ENCODE measurements at places on chromosomes 12 and 14.

DNA sequence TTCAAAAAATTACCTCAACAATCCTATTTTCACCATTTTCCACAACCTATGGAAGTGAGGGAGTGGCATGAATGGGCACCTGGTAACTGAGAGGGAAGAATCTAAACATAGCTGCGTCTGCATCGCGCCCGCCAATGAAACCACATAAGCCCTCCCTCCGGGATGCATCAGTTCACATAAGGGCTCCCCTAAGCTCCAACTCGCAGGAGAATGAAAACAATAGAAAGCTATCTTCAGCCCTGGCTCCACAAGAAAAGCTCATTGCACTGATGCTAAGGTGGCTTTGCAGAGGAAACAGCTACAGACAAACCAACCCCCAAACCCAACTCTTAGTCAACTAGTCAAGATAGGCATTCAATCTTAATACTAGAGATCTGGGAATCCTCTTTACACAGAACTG, 173.3 kb downstream of the FOXN3 start:
- no peak for DNase-seq

GRCh38 chr12:67921286-67921685, 68.0 kb upstream of the IFNG-AS1 start:
- no peak for DNase-seq

DNA sequence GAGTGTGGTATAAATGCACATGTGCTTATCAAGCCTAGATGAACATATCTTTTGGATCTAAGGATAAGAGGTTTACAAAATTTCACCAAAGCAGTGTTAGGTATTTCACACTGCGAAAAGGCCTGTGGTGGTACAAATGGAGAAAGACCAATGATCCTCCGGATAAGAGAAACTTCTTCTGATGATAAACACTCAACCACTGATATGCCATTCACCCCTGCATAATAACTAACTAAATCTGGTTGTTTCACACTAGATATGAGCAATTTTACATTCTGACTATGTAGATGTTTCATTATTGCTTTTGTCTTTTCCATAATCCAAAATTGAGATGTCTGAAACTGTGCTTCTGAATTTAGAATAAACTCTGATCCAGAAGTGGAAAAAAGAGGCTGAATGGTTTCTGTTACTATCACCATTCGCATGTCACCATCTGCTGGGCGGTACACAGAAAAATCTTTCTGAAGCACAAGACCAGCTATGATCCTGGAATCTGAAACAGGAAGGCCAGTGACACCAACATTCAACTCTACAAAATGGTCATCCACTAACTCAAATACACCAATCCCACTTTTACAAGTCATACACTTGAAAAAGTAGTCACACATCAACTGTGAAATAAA, 1.3 kb downstream of the BBS10 start:
- peak; percentile 9 for DNase-seq

GRCh38 chr14:52834440-52834842, 43.0 kb upstream of the GNPNAT1 start:
- DNase-seq: no peak

DNA sequence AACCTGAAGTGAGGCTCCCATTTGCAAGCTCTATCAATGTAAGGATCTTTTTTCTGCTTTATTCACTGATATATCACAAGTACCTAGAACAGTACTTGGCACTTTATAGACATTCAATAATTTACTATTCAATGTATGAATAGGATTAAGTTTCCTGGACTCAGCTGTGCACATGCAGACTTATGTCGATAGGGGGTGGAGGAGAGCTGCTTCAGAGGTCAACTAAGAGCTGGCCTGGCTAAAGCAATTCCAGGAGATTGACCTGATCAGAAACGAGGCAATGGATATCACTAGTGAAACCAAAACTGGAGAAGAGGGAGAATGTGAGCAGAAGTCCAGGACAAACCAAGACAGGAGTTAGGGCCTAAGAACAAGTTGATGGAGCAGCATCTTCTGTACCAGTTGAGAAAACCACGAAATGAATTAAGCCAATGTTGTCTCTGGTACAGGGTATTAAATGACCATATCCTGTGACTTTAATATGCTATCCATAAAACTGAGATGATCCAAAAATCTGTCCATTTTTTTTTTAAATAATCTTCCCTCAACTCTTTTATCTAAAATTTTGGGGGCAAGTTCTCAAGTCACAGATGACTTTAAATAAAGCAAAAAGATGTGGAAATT, 169.2 kb downstream of the PIK3C2G start:
- DNase-seq: no peak

DNA sequence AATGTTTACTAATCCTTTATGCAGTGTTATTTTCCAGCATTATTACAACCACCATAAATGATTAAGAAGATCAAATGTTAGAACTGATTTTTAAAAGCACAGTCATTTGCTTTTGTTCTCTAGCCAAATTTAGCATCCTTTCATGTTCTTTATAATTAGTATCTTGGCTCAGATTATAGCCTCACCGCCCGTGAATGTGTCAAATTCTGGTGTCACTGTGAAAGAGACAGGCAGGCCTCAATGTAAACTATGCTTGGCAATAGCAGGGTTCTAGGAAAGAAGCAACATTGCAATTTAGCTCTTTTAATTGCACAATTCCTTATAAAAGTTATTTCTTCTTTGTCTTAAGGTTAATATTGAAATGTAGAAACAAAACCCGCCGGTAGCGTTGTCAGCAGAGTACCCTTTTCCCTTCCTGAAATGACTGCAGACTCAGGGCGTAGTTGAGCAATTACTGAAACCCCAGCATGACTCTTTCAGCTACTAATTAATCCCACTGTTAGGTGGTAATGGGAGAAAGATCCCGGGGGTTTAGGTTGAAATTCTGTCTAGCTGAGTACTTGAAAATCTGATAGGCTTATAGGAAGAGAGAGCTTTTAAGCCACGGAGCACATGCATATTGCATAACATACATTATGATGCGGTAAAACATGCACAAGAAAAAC, 1600.5 kb upstream of the SEL1L start:
- DNase-seq: no peak

GRCh38 chr12:106115440-106115839, 23.3 kb downstream of the NUAK1 start:
- peak; percentile 22 for DNase-seq

- DNase-seq: no peak
Measured at GRCh38 chr12:6768990-6769389, 2.8 kb downstream of the PTMS start.

- no peak for DNase-seq
Measured at GRCh38 chr12:77924703-77925102, 94.0 kb downstream of the NAV3 start.

DNA sequence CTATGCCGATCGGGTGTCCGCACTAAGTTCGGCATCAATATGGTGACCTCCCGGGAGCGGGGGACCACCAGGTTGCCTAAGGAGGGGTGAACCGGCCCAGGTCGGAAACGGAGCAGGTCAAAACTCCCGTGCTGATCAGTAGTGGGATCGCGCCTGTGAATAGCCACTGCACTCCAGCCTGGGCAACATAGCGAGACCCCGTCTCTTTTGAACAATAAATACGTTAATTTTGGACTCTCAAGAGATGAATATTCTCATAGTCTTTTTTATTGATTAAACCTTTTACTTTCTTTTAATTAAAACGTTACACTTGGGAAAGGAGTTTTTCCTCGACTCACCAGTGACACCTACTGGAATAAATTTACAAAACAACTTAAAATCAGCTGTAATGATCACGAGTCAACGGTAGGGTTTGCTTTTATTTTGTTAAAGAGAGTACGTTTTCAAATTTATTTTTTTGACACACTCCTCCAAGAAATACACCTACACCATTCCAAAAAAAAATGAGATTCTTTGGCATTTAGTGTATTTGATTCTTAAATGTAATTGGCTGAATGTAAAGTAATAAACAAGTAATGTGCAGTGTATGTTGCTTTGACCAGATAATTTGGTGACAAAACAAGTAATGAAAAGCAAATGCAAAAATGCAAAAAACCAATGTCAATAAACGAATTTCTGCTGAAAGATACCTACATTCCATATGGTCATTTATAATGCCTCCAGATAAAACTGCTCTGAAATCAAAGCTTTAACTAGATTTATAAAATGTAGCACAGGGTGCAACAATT, 687 bp upstream of the RPS29 start:
- DNase-seq: no peak

DNA sequence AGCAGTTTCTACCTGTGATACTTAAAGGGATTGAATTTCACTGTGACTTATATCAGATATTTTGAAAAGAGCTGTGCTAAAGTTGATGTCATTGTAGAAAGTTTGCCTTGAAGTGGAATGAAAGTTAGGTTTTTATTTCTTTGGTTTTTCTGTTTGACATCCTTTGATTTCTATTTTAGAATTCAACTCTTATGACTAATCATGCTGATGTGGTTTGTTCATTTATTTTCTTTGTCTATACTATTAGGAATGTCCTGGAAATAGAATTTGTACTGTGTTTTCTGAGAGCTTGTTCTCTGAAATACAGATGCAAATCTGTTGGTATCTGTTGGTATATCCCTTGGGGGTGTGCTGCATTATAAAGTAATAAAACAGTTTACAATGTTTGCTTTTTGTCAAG, 3.3 kb downstream of the CNOT2 start:
- DNase-seq: no peak

DNA sequence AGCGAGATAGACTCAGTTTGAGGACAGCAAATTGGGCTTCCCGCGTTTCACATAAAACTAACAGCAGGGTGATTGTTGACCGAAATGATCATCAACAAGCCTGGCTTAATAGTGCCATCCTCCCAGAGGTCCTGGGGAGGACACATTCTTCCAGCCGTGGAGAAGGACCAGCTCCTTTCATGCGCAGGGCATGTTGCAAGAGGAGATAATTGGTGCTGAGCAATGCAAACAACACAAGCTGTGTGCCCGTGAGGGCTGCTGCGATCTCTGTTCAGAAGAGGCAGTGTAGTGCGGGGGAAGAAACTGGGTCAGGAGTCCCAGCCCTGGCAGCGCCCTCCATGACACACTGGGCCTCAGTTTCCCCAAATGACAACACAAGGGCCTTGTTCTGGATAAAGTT, 54.3 kb downstream of the CCDC85C start:
- no peak for DNase-seq

DNA sequence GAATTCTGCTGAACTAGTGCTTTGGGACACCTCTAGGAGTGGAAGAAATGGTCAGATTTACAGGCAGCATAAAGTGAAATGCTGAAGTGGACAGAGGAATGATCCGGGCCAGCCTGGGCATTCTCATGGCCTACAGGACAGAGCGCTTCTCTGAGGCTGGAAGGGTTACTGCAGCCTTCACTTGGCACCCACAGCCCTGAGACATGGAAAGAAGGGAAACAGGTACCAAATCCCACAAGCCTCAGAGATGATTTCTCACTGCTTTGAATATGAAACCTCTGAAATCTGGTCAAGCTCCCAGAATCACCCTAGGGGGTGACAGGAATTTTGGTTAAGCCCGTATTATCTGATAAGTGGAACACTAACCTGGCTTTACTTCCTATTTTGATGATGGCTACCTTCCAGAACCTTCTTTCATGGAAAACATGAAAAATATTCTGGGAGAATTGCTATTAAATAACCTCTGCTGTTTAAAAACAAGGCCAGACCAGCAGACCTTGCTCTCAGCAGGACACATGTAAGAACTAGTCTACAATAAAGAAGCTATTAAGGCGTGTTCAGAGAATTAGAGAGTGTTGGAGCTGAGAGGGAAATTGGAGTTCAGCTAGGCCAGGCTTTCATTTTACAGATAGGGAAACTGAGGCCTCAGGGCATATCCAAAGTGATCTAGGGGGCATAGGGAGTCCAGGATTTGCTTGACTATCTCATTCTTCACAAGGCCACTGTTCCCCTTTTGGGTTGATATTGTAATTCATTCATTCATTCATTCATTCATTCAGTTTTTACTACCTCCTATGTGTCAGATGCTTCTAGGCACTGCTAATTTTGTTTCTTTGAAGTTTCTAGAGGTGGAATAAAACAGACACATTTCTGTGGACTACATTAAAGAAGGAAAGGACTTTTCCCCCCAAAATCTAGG, 281.5 kb downstream of the ZFP36L1 start:
- DNase-seq: no peak

- DNase-seq: no peak
Measured at GRCh38 chr12:71250166-71250565, 92.4 kb upstream of the TSPAN8 start.

DNA sequence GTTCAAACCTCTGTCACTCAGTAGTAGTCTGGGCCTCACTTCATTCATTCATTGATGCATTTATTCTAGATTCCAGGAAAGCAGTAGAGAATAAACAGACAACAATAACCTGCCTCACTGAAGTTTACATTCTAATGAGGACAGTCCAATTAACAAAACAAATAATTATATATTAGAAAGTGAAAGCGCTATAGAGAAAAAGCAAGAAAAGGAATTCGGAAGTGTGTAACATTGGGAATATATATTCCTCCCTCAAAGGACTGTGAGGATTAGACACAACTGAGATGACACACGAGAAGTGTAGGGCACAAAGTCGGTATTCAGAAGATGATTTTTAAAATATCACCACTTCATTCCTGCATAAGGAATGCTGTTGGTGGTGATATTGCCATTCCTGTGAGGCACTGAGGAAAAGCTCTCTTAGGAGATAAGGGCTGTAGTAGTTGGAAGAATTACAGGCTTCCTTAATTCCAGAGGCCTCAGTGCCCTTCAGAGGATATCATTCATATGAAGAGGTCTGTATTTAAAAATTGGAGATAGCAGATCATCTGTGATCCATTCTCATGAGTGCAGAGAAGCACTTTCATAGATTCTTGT, 3.9 kb upstream of the DUSP6 start:
- no peak for DNase-seq

- no peak for DNase-seq
Measured at GRCh38 chr14:93675651-93676050, 112.6 kb downstream of the PRIMA1 start.

DNA sequence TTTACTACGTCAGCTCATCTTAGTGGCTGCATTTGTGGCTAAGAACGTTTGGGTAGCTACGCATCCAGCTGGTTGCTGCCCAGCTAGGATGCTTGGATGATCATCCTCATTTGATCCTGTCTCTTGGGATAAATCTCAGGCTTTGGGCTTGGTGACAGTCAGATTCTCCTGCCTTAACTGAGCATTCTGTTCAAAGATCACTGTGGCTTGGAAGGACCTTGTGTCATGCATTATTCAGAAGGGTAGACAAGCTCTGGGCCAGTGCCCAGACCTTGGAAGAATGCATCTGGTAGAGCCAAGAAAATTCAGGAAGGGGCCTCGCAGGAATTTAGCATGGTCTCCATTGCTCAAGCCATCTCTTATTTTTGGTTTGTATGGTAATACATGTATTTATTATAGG, 188.4 kb downstream of the NRXN3 start:
- DNase-seq: no peak

- no peak for DNase-seq
Measured at GRCh38 chr14:100694579-100695422, 31.9 kb upstream of the DLK1 start.

- DNase-seq: no peak
Measured at GRCh38 chr14:99589031-99589441, 15.0 kb downstream of the CCDC85C start.
